ENCODE measurements at places on chromosomes 12 and 14.

GRCh38 chr14:99284254-99285004, 12.4 kb upstream of the BCL11B start:
- DNase-seq, result no peak

DNA sequence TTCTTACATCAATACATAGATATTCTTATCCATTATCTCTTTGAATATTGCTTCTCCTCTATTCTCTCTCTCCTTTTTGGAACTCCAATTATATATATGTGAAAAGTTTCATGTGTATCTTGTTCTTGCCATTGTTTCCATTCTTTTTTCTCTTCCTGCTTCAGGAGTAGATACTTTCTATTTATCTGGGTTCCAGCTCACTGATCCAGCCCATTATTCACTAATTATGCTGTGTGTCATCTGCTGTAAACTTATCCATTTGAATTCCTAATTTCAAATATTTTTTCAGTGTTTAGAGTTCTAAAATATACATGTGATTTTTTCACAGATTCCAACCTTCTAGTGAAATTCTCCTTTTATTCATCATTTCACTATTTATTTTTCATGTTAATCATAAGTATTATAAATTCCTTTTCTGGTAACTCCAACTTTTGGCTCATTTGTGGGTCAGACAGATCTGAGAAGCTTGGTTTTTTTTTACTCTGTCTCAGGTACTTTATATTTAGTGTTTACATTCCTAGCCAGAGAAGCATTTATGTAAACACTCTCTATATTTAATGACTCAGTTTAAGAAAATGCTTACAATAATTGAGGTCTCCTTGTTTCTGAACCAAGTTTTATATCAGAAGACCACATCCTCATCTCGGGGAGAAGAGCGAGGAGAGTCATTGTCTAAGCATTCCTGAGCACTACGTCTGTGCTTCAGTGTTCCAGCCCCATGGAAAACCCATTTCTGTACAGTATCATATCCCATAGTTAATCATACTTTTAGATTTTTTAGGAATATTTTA, 15.9 kb upstream of the AMIGO2 start:
- no peak for DNase-seq

GRCh38 chr12:131153956-131154355, 200.2 kb downstream of the ADGRD1 start:
- no peak for DNase-seq

- DNase-seq, result no peak
Observed at GRCh38 chr12:50053583-50053982, 3.8 kb upstream of the ASIC1 start.
